ENCODE measurements at places on chromosomes 11 and 22. TPM values are rescaled to one million over a fixed set of nuclear protein-coding genes. Genes with fewer than 3 reads are reported as not detected.

Gene C22orf31
- total RNA-seq, result not detected

DNA sequence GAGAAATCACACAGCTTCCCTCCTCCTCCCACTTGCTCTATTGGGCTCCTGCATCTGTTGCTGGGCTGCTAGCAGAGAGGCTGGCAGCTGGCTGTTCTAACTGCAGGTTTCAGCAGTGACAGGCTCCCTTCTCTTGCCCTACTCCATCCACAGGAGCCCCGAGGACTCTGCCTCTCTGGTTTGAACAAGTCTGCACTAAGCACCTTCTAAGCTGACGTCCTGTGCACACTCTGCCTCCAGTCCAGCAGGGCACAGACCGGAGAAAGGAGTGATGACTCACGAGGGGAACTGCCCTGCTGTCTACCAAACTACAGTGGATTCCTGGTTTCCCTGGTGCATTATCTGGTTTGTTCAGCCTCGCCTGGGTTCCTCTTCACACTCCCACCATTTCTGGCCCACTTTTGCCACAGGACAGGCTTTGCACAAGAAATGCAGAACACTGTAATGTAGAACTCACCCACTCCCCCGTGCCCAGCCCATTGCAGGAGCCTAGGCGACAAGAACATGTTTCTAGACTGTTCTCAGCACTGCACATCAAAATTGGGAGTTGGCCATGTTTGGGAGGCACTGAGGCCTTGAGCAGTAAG is 26.0 kb downstream of the IL10RA start:
- no peak for DNase-seq

DNA sequence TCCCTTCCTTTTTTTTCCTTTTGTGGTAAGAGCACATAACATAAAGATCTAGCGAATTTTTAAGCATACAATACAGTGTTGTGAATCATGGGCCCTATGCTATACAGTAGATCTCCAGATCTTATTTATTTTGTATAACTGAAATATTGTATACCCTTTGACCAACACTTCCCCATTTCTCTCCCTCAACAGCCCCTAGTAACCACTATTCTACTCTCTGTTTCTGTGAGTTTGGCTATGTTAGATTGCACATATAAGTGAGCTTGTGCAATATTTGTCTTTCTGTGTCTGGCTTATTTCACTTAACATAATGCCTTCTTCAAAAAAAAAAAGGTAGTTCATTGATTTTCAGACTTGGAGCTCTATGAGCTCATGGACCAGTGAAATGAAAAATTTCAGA is 180.5 kb downstream of the C11orf91 start:
- no peak for DNase-seq

Gene IRAG1
- total RNA-seq, result 0.53 TPM

Data from left lobe of liver (tissue), 2 donors.